ENCODE measurements at places on chromosomes 11 and 22. TPM values are rescaled to one million over a fixed set of nuclear protein-coding genes. Genes with fewer than 3 reads are reported as not detected.

CCDC188 gene
- total RNA-seq, result not detected

GLYATL1 gene
- 0.18 TPM for total RNA-seq

OR56A1 gene
- not detected for total RNA-seq

DNHD1 gene
- total RNA-seq, result 2.0 TPM

INPP5J gene
- total RNA-seq, result 1.3 TPM

C11orf16 gene
- not detected for total RNA-seq

SAA4 gene
- not detected for total RNA-seq

MS4A6E gene
- not detected for total RNA-seq

KRTAP5-11 gene
- total RNA-seq, result not detected

OTOG gene
- total RNA-seq, result not detected

RNF141 gene
- 29.4 TPM for total RNA-seq

ZNF214 gene
- 2.1 TPM for total RNA-seq

RFPL1 gene
- not detected for total RNA-seq

SHISA8 gene
- total RNA-seq, result not detected

Measured in foreskin keratinocyte (primary cell).